CD8-positive, alpha-beta memory T cell (primary cell): ENCODE measurements at places on chromosomes 3 and 15.

DNA sequence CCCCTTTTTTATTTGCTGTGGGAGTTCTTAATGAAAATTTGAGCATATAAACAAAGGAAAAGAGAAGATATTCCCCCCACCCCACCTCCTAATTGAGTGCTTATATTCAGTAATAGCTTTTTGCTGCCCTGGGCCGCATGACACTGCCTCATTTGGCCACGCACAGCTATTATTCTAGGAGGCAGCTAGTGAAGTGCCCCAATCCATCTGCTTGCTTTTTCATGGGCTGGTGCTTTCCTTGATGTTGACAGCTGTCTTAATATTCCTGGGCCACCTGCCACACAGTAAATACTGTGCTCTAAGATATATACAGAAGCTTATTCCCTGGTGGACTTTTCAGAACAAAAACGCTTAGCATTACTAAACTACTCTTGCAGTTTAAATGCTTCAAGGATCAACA, 3.8 kb upstream of the CRYBG3 start:
- DNase-seq, result no peak

DNA sequence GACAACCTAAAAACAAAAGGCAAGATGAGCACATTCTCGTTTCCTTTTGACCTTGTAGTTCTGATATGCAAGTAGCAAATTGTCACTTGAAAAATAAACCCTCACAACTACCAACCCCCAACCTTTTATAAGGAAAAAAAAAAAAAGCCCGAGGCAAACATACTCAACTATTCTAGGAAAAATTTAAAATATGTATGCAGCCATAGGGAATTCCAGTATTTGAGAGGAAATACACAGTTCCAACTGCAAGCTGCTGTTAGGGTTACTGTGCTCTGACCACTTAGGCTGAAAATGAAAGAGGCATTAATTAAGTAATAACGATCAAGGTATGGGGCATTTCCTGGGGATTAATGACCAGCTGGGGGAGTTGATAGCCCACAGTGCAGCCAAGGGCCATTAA, 281.9 kb upstream of the DPH6 start:
- DNase-seq, result no peak

GRCh38 chr3:43455233-43455632, 166.6 kb downstream of the ANO10 start:
- DNase-seq, result no peak

- no peak for DNase-seq
Observed at GRCh38 chr15:71084264-71084663, 31.0 kb upstream of the THSD4 start.

GRCh38 chr3:113054552-113054951, 63.8 kb downstream of the GTPBP8 start:
- no peak for DNase-seq

DNA sequence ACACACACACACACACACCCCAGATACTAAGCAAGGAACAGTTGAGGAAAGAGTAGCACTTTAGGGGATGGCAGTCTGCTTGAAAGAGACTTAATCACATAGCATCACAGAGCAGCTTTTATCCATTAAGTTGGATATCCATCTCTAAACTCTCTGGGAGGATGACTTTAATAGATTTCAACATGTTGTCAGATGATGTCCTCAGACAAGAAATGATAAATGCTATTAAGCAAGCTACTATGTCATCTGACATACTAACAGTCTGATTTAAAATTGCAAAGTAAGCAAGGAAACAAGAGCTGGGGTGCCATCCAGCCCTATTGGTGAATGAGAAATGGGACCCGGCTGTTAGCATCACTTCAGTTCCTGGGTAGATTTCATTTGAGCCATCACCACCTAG, 136.9 kb downstream of the PLCL2 start:
- no peak for DNase-seq

DNA sequence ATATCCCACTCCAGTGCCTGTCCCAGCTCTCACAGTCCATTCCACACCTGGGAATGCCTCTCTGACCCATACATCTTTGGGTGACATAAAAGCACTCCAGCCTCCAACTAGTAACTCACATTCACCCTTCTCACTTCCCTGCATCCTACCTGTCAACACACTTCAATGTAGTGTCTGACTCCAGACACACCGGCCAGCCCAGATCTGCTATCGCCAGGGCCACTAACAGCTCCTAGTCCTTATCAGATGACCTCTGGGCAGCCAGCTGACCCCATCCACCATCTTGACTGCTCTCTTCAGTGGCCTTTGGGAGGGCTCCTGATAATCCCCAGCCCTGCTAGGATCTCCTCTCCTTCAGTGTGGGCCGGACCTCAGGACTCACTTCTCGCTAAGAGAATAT, 2.9 kb upstream of the MCM2 start:
- DNase-seq, result no peak

DNA sequence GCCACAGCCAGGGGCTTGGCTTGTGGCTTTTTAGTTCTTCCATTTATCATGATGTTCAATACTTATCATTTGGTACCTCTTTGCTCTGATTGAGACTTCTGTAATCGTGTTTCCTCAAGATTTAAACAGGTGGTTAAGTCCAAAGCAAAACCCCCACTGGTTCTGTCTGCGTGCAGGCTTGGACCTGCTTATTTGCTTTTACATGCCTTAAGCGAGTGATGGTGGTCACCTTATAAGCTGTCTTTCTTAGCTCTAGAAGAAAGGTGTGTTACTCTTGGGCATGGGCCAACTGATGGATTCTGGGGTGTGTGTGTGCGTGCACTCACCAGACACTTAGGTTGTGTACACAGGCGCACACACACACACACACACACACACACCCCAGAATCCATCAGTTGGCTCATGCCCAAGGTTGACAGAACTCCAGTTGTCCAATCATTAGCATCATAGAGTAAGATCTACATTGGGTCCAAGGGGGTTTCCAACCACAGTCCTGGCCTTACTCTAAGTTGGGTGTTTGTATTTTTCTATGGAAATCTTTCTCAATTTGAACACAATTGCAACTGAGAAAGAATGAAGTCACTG, 1.2 kb downstream of the MYZAP start:
- no peak for DNase-seq

DNA sequence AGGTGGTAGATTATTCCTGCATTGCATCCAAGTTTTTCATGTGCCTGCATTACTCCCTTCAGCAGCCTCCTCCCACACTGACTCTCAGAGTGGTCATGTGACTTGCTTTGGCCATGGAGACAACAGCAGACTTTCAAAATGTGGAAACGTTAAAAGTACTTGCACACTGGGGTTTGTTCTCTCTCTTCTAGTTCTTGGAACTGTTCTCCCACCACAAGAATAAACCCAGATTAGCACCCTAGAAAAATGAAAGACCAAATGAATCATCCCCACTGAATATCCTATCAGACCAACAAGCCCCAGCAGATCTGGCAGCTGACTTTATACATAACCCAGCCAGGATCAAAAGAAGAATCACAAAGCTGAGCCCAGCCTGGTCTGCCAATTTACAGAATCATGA, 398.5 kb downstream of the VPS13C start:
- DNase-seq, result no peak

DNA sequence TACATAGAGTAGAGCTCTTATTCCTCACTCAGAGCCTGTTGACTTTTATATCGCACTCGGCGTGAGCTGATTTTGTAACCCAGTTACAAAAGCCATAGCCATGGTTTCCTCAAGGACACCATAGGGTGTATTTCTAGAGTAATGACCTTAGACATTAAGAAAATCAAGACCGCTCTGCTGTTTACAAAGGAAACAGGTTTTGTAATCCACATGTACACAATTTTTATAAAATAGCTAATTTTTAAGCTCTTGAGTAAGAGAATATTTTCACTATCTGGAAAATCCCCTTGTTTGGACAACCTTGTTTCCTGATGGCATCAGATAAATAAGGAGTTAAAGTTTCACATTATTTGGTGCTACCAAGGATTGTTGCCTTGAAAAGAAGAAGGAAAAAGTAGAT, 104.7 kb downstream of the PGPEP1L start:
- DNase-seq, result no peak

DNA sequence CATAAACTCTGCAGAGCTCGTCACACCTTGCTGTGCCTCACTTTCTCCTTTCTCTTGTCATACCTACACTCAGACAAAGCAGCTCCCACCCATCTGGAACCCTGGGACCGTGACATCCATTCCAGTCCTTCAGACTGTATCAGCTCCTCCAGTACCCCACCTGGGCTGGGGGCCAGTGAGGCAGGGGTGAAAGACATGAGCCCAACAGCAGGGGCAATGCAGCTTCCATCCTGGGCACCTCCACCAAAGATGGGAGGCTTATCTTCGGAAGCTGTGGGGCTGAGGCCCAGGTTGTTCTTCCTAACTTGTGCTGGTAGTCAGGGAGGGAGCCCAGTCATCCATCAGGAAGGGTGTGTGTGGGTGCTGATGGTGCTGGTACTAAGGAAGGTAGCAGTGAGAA, 109.2 kb downstream of the EEFSEC start:
- DNase-seq, result no peak

GRCh38 chr3:18645619-18646018, 220.5 kb upstream of the SATB1 start:
- no peak for DNase-seq

GRCh38 chr15:51186181-51186705, 91.5 kb upstream of the TNFAIP8L3 start:
- no peak for DNase-seq

DNA sequence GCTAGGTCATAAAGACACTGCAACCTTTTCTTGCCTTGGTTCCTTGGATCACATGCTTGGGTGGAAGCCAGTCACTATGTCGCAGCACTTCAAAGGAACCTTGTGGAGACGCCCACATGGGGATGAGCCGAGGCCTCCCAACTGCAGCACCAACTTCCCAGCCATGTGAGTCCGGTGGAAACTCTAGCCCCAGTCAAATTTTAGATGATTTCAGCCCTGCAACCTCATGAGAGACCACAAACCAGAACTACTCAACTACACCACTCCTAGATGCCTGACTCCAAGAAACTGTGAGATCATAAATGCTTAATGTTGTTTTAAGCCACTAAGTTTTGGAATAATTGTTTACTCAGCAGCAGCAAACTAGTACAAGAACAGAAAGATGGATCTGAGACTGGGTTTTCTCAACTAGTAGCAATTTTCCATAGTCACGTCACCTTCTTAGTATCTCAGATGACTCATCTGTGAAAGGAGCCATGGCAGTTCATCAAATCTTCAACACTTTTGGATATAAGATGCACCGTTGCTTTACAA, 86.5 kb downstream of the MB21D2 start:
- DNase-seq, result no peak
